ENCODE measurements at places on chromosomes 4 and X. TPM values are rescaled to one million over a fixed set of nuclear protein-coding genes. Genes with fewer than 3 reads are reported as not detected.

DNA sequence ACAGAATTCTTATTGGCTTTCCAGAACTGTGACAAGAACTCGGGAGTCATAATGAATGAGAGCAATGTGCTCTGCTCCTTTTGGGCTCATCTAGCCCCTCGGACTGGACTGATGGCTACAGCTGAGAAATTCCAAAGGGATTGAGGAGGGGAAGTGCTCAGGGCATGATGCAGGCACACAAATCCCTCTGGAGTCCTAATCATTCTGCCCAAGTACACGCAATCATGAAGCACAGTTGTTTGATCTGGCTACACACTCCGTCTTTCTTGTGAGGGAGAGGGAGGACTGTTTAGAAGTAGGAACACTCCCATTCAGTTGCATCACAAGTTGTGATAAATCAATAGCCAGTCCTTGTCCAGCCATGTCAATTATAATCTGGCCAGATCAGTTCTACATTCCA is 237.5 kb downstream of the COL25A1 start:
- DNase-seq: no peak

PPEF2 gene
- total RNA-seq: not detected

NEIL3 gene
- 3.1 TPM for total RNA-seq

FAM184B gene
- total RNA-seq: 0.18 TPM

- DNase-seq: peak; percentile 53
Measured at GRCh38 chr4:82223715-82224114, 150.1 kb downstream of the HNRNPD start.

GRCh38 chrX:83504721-83505479 is 3.2 kb upstream of the POU3F4 start:
- no peak for DNase-seq

TRMT10A gene
- total RNA-seq: 8.1 TPM

DNA sequence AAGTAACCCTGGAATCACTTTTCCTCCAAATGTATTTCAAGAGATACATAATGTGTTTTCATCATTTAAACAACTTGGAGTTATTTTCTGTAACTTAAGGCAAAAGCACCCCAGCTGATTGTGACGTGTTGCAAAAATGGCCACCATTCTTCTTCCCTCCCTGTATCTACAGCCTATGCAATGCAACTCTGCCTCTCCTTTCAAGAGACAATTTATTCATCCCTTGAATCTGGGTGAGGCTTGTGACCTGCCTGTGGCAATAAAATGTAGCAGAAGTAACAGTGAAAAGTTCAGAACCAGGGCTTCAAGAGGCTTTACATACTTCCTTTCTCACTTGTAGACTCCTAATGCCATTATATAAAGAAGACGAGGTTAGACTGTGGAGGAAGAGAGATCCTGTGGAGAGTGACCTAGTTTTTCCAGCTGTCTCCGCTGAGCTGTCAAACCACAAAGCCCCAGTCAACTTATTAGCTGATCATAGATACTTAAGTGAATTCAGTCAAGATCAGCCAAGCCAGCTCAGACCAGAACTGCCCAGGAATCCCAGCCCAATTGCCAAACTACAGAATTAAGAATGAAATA is 81.0 kb upstream of the KLF3 start:
- DNase-seq: no peak

DNA sequence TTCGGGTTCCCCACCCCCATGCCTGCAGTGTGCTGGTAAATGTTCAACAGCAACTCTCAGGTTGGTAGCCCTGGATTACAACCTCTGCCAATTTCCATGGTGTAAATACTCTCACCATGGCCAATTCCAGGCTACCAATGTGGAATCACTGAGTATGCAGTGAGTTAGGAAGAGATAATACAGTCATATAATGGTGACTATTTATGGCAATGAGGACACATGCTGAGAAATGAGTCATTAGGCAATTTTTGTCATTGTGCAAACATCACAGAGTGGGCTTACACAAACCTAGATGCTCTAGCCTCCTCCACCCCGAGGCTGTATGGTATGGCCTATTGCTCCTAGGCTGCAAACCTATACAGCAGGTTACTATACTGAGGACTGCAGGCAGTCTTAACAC is 4.6 kb upstream of the CLDN24 start:
- no peak for DNase-seq

SSX3 gene
- total RNA-seq: not detected

DNA sequence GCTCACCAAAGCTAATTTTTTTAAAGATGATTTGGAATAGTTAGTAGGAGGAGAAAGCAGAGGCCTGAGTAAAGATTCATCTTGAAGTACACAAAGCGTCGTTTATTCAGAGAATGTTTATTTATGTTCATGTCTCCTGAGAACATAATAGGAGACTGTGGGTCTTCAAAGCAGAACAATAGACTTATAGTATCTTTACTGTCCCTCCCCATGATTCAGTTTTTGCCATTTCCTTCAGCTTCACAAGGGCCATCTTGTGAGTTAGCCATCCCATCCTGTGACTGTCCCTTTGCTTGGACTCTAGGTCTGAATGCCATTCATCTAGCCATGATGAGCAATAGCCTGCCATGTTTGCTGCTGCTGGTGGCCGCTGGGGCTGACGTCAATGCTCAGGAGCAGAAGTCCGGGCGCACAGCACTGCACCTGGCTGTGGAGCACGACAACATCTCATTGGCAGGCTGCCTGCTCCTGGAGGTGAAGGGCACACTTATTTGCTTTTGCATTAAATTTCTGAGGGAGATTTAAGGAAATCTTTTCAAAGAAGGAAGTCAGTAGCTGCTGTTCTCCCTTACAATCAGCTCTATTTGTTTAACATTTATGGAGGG is 105.8 kb downstream of the NFKB1 start:
- DNase-seq: peak; percentile 87

GRCh38 chrX:13364230-13364857 is 44.5 kb upstream of the ATXN3L start:
- DNase-seq: no peak

GRCh38 chrX:129065895-129066294 is 457.4 kb downstream of the SMARCA1 start:
- no peak for DNase-seq

CABS1 gene
- not detected for total RNA-seq

- DNase-seq: peak; percentile 9
Measured at GRCh38 chrX:123871309-123871708, 11.5 kb downstream of the XIAP start.

- peak; percentile 87 for DNase-seq
Measured at GRCh38 chr4:24488399-24489164, 95.8 kb downstream of the DHX15 start.

DNA sequence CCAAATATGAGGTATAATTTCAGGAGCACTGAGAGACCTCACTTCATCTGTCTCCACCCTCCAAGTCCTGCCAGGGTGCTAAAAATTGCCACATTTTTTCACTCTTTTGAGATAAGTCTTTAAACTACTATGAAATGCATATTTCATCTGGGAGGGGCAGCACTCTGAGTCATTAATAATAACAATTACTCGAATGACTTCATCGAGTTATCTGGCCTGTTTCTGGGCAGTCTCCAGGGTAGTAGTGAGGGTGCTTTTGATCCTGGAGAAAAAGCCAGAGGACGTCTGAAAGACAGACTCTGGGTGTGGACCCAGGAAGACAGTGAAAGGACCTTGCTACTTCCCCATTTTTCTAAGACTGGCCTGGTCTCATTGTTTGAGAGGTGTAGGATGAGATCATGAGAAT is 42.3 kb upstream of the SRD5A3 start:
- DNase-seq: no peak

- DNase-seq: no peak
Measured at GRCh38 chr4:2696423-2696822, 59.7 kb downstream of the TNIP2 start.

KLHL34 gene
- not detected for total RNA-seq

IL13RA2 gene
- total RNA-seq: not detected

GRCh38 chrX:106891762-106892460 is 11.2 kb downstream of the RIPPLY1 start:
- no peak for DNase-seq

- DNase-seq: no peak
Measured at GRCh38 chr4:4457803-4458553, 71.1 kb downstream of the NSG1 start.

GRCh38 chrX:23493941-23494374 is 159.3 kb downstream of the PTCHD1 start:
- DNase-seq: peak; percentile 69

GRCh38 chrX:103310555-103311398 is at the start of gene BEX2:
Gene BEX2 (minus strand): TSS chrX:103310990. CDS start chrX:103309976, 1,014 bp downstream.
- DNase-seq: peak; percentile 93

GPRIN3 gene
- 14.9 TPM for total RNA-seq

GRCh38 chrX:103536071-103536470 is 16.8 kb upstream of the RAB40A start:
- DNase-seq: no peak

FGA gene
- 9.4 TPM for total RNA-seq

- DNase-seq: peak; percentile 74
Measured at GRCh38 chr4:137124278-137124932, 407.9 kb downstream of the PCDH18 start.

GRCh38 chr4:113645771-113646441 is 115.6 kb downstream of the CAMK2D start:
- DNase-seq: peak; percentile 63

DHRSX gene
- 22.6 TPM for total RNA-seq

MAGEB3 gene
- not detected for total RNA-seq

DNA sequence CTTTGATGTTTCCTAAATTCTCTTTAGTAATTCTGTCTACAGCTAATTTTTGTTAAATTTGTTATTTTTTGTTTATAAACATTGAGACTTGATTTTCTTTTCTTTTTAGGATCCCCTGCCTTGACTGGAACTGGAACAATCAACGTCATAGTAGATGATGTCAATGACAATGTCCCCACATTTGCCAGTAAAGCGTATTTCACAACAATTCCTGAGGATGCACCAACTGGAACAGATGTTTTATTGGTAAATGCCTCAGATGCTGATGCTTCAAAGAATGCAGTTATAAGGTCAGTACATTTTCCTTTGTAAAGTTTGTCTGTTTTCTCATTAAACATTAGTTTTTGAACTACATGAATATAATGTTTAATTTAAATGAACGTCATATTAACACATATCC is 119.4 kb downstream of the FAT4 start:
- DNase-seq: no peak

GAB1 gene
- 101 TPM for total RNA-seq

UGT8 gene
- 25.5 TPM for total RNA-seq

GRCh38 chr4:1232661-1233621 is 16.0 kb downstream of the CTBP1 start:
- DNase-seq: no peak

SGCB gene
- total RNA-seq: 9.9 TPM

DNA sequence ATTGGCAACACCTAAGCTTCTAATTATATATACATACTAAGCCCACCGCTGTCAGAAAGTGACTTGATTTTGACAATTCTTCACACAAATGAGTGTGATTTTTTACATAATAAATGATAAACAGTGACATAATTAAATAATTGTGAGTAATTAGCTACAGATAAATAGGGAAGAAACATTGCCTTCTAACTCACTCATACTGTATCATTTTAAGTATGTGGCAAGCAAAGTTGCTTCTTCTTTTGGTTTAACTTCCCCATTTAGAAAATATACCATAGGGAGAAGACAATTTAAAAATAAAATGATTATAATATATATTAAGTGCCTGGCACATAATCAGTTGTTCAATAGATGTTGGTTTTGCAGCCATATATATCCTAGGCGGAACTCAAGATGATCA is 644.2 kb downstream of the FSTL5 start:
- DNase-seq: no peak

GRCh38 chr4:183508697-183509335 is 4.0 kb downstream of the ING2 start:
- no peak for DNase-seq

SAGE1 gene
- not detected for total RNA-seq

GRCh38 chrX:151710457-151710856 is 5.4 kb upstream of the FATE1 start:
- no peak for DNase-seq

GRCh38 chr4:97605932-97606331 is 537.3 kb downstream of the STPG2 start:
- DNase-seq: no peak

DNA sequence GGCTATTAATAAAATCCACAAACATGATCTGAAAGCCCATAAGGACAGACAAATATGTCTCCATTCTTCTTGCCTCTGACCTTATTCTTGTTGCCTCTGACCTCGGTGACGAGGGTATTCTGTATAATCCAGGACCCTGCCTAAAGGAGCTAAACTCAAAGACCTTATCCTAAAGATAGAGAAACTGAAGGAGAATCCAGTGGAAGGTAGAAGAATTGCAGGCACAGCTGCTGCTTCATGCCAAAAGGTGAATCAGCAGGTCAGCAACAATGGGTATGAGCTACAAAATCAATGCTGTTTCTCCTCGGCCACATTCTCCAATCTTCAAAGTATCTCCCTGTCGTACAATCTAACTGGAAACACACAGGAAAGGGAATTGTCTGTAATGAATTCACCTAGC is 71.4 kb downstream of the INTS6L start:
- no peak for DNase-seq

DNA sequence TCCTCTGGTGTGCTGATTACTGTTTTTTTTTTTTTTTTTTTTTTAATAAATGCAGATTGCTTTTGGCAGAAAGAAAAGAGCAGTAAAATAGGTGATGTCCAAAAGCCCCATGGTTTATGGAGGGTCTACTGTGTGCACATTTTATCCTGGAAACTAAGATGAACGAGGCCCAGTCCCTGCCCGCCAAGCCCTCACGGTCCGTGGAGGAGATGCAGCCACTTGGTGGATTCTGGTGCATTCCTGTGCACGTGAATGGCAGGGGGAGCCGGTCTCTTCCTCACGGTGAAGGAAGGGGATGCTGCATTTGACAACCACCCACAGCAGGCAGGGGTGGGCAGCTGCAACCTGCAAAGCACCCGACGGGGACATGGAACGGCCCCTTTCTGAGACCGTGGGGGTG is 100.2 kb upstream of the AFAP1 start:
- DNase-seq: no peak

DNA sequence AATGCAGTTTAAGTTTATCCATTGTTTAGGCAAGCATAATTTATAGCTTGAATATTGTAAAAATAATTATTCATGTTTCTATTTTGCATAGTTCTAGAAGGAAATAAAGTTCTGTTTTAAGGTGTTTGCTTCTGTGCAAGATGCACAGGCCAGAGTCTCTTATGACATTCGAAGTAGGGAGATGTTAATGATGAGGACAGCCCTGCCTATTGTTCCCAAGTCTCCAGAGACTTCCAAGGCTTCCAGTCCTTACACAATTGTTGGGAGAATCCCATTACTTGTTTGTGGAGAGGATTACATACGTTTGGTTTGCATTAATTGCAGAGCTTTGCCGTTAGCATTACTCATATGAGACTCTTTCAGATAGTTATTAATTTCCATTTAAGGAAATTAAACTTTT is 96.2 kb upstream of the ANK2 start:
- no peak for DNase-seq

BEX2 gene
- 83.3 TPM for total RNA-seq

- DNase-seq: no peak
Measured at GRCh38 chrX:64093761-64094160, 111.7 kb downstream of the AMER1 start.

CT47B1 gene
- total RNA-seq: not detected

- no peak for DNase-seq
Measured at GRCh38 chr4:186733778-186734177, 10.1 kb upstream of the FAT1 start.

Measured in stomach (tissue), 19 donors.